ENCODE measurements at places on chromosomes 1 and 21.

GRCh38 chr1:187411118-187411517, 582.4 kb downstream of the PLA2G4A start:
- no peak for DNase-seq

GRCh38 chr1:225811622-225812487, 1.9 kb downstream of the EPHX1 start:
- DNase-seq, result no peak

DNA sequence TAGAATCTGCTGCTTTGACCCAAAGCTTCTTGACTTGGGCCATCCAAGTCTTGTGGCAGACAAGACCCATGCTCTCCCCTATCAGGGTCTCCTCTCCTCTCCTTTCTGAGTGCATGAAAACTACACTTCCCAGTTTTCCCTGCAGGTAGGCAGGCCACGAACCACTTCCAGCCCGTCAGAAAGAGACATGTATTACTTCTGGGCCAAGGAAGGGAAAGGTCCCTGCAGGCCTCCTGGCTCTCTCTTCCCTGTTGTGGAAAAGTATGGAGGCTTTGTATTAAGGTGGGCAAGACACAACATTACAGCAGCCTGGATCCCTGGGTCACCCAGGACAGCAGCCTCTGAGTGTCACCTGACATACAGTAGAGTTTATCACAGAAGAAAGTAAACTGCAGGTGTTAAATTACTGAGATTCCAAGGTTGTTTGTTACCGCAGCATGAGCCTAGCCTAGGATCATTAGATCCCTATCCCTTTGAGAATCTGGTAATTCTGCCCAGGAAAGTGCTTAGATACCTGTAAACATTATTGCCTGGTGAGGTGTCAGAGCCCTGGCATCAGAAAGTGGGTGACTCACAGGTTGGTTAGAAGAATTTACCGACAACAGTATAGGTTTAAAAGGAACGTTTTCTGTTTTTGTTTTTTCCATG, 717.3 kb downstream of the MATN1 start:
- DNase-seq, result no peak

- no peak for DNase-seq
These were observed 36.3 kb downstream of the FAAP20 start for GRCh38 chr1:2158272-2158671.

DNA sequence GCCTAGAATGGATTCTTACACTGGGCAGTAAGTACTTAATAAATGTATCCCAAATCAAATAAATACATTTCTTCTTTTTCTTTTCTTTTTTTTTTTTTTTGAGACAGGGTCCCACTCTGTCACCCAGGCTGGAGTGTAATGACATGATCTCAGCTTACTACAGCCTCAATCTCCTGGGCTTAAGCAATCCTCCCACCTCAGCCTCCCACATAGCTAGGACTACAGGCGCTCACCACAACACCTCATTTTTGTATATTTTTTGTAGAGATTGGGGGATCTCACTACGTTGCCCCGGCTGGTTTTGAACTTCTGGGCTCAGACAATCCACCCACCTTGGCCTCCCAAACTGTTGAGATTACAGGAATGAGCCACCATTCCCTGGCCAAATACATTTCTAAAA, 63.7 kb upstream of the LGALS8 start:
- DNase-seq, result no peak

DNA sequence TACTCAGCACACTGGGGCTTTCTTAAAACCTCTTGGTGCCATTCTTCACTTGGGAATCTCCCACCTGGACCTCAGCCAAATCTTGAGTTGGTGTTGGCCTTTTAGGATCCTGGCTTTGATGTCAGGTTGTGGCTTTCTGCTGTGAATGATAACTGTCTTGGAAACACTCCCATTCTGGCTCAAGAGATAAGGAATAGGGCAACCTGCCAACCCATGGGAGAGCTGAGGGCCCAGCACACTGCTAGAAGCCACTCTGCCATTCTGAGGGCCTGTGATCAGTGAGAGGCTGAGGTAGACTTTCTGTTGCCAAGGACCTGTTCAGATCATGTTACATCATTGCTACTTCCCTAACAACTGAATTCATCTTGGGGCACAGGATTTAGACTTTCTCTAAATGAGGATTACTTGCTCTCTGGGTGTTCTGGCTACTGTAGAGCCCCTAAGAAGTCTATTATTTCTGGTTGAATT, 45.8 kb downstream of the TTC39A start:
- no peak for DNase-seq

- no peak for DNase-seq
These were observed 119.2 kb downstream of the DMRTB1 start for GRCh38 chr1:53578358-53578757.

DNA sequence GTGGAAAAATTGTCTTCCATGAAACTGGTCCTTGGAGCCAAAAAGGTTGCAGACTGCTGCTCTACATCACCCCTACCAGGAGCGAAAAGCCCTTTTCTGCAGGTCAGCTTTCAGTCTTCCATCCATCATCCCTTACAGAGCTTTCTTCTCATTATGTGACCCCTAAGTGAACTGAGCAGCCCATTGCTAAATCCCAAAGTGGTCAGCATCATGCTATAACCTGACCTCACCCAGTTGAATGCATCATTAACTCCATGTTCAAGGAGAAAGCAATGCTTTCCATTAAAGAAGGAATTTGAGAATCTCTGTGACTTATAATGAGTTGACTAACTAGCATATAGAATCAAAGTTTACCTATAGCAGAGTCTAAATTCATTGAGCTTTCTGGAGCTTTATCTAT, 10.4 kb upstream of the IL24 start:
- no peak for DNase-seq

- DNase-seq, result no peak
These were observed 150.7 kb downstream of the BACH1 start for GRCh38 chr21:29449306-29449950.

DNA sequence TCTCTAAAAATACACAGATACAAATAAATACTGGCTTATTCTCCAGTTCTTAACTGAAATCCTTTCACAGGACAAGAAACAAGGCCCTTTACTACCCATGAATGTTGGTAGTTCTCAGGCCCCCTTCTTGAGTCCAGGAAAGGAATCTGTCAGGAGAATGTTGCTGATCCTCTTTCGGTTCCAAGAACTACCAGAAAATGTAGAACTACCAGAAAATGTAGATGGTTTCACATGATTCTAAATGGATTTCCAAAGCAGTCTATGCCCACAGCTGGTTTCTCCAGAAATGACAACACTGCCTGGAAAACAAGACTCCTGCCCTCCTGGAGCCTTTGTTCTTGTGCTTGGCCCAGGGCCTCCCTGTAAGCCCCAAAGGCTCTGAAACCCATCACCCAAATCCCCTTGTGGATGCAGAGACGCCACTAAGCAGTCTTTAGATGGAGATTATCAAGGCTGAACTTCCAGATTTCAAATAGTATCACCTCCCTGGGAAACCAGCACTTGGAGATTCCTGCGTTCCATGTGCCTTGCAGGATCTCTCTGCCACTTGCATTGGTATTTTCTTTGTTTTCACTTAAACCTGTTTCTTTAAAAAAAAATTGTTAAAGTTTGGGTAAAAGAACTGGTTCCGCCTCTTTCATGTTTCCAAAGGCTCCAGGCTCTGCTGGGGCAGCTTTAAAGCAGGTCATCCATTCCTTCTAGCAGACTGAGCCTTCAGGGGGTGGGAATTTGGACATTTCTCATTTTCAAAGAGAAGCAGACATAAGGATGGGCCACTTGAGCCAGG, 53.4 kb downstream of the MAN1C1 start:
- DNase-seq, result no peak

DNA sequence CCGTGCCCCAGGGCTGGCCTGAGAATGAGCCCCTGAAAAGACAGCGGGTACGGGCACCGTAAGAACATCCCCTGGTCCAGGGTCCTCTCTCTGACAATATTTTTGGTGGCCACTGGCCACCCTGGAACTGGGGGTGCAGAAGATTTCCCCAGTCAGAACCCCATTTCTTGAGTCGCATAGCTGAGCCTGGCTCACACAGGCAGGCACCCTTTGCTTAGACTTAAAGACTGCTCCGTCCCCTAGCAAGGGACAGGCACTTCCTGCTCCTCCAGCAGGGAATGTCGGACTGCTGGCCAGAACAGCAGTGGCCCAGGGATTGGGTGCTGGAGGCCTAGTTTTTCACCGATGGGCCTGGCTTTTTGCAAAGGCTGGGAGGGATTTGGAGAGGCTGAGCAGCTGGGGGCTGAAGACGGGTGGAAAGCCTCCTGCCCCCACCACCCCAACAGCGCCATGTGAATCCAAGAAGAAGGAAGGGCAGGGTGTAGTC, 4.3 kb downstream of the OLIG2 start:
- no peak for DNase-seq

- peak; percentile 71 for DNase-seq
These were observed 101.2 kb upstream of the COL6A1 start for GRCh38 chr21:45880097-45881068.

DNA sequence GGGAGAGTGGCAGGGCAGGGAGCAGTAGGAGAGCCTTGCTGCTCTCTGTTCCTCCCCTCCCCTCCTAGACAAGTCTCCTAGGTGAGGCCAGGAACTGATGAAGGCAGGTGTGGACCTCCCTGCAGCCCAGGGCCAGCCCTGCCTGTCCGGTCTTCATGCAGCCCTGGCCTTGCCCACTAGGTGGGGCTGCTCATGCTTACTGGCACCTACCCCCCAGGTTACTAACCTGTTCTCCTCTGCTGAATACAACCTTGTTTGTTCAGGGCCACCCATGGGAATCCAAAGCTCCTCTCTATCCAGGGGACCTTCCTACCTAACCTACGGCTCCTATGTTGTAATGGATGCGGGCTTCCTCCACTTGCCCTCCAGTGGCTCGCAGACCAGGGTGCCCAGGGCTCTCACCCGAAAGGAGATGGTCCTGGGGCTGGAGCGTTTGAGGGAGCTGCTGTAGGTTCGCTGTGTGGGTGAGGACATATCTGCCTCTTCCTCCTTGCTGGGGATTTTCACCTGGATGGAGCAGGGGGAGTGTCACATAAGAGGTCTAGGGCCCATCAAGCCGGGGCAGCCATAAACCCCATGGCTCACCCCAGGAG, 7.9 kb upstream of the TNNT2 start:
- peak; percentile 92 for DNase-seq

All from HuH-7.5 (cell line).